ENCODE measurements at places on chromosomes 7 and 10.

- DNase-seq, result no peak
Measured at GRCh38 chr7:105002-105401, 87.4 kb upstream of the FAM20C start.

DNA sequence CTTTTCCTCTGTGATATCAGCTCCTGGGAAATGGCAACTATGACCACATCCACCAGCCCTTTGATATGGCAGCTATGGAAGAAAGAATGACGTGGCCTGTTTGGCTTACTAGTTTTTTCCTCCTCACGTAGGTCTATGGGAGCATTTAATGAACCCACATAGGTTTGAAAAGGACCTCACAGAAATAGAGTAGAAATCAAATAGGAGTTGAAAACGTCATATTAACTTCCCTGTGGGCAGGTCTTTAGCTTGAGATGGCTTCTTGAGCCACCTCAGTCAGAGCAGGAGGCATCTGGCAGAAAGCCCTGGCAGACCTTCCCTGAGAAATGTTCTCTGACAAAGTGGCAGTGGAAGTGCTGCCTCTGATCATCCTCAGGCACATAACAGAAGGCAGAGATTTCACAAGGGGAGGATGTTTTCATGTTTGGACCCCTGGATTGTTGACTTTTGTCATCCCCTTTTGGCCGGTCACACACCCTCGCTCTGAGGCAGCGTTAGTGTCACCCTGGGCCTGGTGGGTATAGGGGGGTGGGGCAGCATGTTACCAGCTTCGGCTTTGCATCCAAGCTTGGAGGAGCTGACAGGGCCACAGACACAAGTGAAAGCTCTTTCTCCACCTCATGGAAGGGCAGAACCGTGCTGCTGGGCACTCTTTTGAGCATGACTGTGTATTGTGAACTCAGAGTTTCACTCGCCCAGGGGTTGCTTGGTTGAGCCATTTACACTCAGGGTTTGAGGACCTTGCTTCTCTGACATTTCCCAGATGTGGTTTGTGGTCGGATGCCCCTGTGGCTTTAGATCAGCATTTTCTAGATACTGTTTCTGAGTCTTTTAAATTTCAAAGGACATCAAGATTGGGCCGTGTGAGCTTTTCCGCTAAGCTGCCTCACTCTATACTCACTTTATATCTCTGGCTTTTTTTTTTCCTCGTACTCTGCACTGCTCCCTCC is 184.2 kb downstream of the STK31 start:
- DNase-seq, result no peak

GRCh38 chr7:156177422-156178055 is 365.3 kb upstream of the SHH start:
- DNase-seq, result no peak

GRCh38 chr10:43901302-43901701 is 252.6 kb upstream of the ZNF32 start:
- no peak for DNase-seq

GRCh38 chr10:114992189-114992775 is 54.3 kb downstream of the TRUB1 start:
- DNase-seq, result no peak
